ENCODE measurements at places on chromosomes 13 and 19.

DNA sequence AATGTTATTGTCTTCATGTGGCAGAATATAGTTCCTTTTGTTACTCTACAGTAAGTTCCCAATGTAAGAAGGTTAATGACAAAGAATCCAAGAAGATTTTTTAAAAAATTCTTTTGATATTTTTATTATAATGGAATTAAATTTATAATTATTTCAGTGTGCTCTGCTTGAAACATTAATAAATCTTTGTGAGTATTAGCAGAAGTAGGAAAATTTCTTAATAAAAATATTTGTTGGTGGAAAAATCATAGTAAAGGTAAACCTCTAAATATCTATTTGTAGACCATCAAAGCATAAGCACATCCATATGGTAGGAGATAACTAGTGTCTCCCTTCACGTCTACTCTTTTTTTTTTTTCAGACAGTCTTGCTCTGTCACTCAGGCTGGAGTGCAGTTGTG is 4.3 kb downstream of the CSNK1A1L start:
- no peak for DNase-seq

DNA sequence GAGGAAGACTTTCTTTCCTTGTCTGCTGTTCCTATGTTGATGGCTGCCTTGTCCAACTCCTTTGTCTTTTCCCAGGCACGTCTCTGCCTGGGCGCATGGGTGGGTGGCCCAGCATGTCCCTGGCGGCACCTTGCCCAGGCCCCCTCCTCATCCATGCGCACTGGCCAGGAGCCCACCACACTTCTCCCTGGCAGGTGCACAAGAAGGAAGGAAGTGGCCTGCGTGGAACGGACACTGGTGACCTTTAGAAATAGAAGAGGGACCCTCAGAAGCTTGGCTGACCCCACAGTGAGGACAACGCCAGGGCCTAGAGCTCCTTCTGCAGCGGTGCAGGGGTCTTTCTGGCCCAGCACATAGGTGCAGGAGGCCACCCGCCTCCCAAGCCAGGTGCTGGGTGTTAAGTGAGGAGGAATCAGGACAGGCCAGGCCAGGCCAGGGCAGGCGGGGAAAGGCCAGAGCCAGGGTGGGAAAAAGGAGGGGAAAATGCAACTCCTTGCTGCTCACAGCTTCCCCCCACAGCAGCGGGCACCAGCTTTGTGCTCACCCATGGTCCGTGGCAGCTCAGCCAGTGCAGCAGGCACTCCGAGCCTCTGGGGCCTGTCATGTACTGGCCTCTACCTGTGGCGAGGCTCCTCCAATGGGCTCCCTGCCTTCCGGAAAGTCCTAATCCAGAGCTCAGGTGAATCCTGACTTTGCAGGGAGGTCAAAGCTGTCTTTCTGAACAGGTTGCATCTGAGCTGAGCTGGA is 104.0 kb downstream of the SOX1 start:
- DNase-seq, result no peak

DNA sequence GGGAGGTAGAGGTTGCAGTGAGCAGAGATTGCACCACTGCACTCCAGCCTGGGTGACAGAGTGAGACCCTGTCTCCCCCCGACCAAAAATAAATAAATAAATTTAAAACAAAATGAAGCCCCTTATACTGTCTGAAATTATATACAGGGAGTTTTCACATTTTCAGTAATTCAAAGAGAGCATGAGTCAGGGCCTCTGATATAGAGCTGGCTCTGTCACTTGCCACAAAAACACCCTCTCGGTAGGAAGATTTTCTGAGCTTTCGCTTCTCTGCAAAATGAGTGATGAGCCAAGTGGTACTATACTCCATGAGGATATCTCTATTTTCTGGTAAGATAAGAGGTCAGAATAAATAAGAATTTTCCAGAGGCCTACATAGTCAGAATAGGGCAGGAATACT is 462.9 kb downstream of the COG6 start:
- no peak for DNase-seq

DNA sequence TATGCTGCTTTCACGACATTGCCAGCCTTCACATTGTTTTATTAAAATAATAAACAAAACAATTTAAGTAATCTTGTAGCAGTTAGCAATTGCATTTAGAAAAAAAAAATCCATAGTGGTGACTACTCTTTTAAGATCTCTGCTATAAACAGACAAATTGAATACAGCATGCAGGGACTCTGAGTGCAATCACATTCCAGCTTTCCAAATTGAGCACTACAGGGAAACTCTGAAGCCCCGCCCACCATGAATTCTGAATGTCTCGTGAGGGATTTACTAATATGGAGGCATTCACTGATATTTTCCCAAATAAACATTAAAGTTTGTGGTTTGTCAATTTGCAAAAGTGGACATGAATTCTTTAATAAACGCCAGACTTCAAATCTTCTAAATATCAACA is 698.8 kb downstream of the LIG4 start:
- no peak for DNase-seq

All from stimulated activated CD4-positive, alpha-beta T cell treated with anti-CD3 and anti-CD28 coated beads, Interleukin-2, amount 100 ng/mL, for 48 hours (primary cell).